ENCODE measurements at places on chromosomes 3 and 15. TPM values are rescaled to one million over a fixed set of nuclear protein-coding genes. Genes with fewer than 3 reads are reported as not detected.

GRCh38 chr3:78900426-78900825 lies 867.4 kb downstream of the ROBO1 start:
- no peaks in the 10 kb centered on the region for H3K27me3 ChIP-seq
- H3K36me3 ChIP-seq = no peaks in the 10 kb centered on the region
- no peak overlapping the region for H3K27ac ChIP-seq

DNA sequence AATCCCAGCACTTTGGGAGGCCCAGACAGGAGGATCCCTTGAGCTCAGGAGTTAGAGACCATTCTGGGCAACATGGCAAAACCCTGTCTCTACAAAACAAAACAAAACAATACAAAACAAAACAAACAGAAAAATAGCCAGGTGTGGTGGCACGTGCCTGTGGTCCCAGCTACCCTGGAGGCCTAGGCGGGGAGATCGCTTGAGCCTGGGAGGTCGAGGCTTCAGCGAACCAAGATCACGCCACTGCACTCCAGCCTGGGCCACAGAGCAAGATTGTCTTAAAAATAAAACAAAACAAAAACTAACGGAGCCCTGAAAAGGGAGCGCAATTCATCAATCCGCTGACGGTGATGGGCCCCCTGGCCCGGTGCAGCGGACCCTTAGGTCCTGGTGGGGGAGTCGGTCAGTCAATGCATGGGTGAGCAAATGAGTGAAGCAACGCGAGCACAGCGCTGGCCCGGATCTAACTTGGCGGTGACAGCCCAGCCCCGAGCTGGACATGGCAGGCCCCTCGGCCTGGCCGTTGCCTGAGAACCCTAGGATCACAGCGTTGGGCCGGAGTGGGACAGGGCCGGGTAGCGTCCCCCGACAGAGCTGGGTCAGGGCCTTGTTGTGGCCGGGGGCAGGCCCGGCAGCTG lies 52.4 kb upstream of the BLM start:
- no peak overlapping the region for H3K27ac ChIP-seq
- H3K36me3 ChIP-seq = no peaks in the 10 kb centered on the region
- no peak for DNase-seq
- no peak overlapping the region for H3K4me3 ChIP-seq

GRCh38 chr3:127735767-127736693 lies 63.3 kb downstream of the ABTB1 start:
- DNase-seq = no peak
- H3K36me3 ChIP-seq = no peaks in the 10 kb centered on the region
- H3K4me1 ChIP-seq = peaks cover 4% of the 10 kb centered on the region
- no peaks in the 10 kb centered on the region for H3K27me3 ChIP-seq
- no peak overlapping the region for H3K27ac ChIP-seq

DNA sequence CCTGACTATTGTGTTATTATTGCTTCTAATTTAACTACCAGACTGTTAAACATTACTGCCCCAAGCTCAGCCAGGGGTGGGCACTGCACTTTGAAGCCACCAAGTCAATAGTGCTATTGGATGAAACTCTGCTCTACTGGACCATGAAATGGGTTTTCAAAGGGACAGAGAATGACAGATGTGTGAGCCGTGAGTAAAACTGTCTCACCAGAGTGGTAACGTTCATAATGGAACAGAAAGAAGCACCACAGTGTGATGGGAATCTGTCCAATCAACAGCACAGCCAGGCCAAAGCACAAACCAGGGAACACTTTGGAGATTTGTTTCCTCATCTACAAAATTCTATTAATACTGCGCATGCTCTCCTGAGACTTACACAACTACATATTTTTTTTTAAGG lies 171.8 kb upstream of the LPP start:
- no peaks in the 10 kb centered on the region for H3K36me3 ChIP-seq
- no peaks in the 10 kb centered on the region for H3K4me1 ChIP-seq
- DNase-seq = no peak
- no peaks in the 10 kb centered on the region for H3K27me3 ChIP-seq

GRCh38 chr3:158671821-158672214 lies 630 bp downstream of the LXN start:
- H3K27ac ChIP-seq = 0 out of 2 replicates have a peak overlapping the region, but pooled peaks have one; percentile 64
- no peaks in the 10 kb centered on the region for H3K4me1 ChIP-seq
- H3K36me3 ChIP-seq = no peaks in the 10 kb centered on the region
- peak overlapping the region; percentile 79 for H3K4me3 ChIP-seq
- no peaks in the 10 kb centered on the region for H3K27me3 ChIP-seq

DNA sequence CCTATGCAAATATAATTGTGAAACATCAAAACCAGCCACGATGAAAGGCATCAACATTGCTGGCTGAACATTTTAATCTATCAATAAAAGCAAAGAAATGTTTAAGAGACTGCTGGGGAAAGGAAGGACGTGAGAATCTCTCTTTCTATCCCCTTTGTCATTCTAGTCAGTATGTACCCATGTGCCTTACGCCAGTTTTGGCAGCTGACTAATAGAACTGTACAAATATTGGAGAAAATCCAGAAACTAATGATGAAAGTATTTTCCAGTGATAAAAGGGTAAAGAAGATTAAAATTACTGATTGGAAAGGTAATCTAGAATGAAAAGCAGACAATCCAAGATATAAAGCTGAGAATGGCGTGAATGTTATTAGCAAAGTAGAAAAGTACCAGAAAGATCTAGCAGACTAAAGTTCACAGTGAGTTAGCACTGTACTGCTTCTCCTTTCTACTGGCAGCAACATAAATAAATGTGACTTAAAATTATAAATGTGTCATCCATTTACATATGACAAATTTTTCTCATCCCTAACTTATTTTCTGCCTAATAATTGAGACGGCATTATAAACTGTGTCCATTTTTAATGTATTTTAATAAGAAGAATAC lies 401.9 kb upstream of the CNTN4 start:
- no peak overlapping the region for H3K27ac ChIP-seq
- no peaks in the 10 kb centered on the region for H3K4me1 ChIP-seq

DNA sequence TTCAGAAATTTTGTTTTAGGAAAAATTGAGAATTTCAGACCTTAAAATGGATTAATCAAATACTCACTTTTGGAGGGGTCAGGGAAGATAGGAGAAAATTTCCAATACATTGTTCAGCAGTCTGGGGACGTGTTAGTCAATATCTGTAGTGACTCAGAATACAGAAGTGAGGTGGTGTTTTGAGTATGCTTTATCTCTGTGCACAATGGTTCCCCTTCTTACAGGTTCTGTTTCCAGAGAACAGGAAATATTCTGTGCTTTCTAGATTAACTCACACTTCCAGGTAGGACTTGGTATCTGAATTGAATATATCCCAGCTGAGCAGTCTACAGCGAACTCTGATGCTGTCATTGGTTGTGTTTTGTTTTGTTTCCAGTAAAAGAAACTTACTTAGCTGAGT lies 30.7 kb upstream of the CCDC54 start:
- no peak for DNase-seq
- H3K27ac ChIP-seq = no peak overlapping the region
- H3K4me1 ChIP-seq = no peaks in the 10 kb centered on the region
- H3K4me3 ChIP-seq = no peak overlapping the region
- H3K36me3 ChIP-seq = no peaks in the 10 kb centered on the region

GRCh38 chr3:184756151-184757021 lies 44.5 kb upstream of the MAGEF1 start:
- no peaks in the 10 kb centered on the region for H3K27me3 ChIP-seq
- DNase-seq = no peak
- no peak overlapping the region for H3K4me3 ChIP-seq
- peaks cover 26% of the 10 kb centered on the region for H3K4me1 ChIP-seq

DNA sequence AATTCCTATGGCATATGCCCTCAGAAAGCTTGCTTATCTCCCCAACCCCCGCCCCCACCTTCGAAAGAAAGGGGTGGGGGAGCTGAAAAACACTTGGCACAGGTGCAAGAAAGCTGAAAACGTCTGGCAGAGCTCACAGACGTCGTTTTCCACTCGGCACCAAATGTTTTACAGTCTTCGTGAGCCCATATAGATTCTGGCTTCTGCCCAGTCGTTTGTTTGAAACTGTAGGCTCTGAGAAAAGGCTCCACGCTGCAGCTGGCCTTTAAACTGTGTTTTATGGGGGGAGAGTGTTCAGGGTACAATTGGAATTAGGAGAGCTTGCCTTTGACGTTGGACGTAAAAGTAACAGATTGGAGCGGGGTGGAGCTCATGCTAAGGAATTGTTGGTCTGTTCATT lies 130.3 kb downstream of the MDFIC2 start:
- H3K4me1 ChIP-seq = peaks cover 3% of the 10 kb centered on the region
- H3K36me3 ChIP-seq = no peaks in the 10 kb centered on the region
- no peaks in the 10 kb centered on the region for H3K27me3 ChIP-seq
- H3K4me3 ChIP-seq = no peak overlapping the region

DNA sequence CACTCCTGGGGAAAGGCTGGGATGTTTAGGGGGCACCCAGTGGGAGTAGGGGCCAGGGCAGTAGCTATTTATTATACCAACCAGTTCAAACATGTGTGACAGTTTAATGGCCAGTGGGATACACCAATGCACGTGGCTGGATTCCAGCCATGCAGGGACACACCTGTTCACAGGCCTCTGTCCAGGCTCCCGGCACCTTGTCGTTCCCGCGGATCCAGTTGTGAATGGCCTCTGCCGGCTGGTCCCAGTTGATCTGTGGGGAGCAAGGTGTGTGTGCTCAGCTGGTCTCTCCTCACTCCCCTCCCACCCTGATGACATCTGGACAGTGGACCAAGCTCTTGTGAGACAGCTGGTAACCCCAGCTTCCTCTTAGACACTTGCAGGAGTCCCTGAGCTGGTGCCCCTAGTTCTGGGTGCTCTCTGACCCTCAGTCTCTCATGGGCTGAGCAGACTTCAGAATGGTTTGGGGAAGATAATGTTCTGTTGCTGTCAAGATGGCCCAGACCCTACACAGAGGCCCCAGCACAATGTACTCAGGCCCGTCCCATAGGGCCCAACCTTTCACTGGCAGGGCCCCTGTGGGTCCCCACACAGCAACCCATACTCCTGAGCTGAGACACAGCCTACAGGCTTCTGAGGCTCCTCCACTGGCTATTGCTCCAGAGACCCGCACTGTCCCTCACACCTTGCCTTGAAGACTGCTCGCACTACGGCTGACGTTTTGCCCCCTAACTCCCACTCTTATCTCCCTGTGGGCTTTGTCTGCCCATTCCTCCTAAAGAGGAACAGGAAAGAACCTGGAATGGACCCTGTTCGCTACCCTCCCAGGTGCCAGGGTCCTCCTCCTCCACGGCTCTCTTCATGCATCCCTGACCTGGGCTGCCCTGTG lies 25.8 kb downstream of the ALDH1L1 start:
- no peak overlapping the region for H3K27ac ChIP-seq
- no peaks in the 10 kb centered on the region for H3K4me1 ChIP-seq
- peak; percentile 33 for DNase-seq
- no peak overlapping the region for H3K4me3 ChIP-seq
- no peaks in the 10 kb centered on the region for H3K27me3 ChIP-seq

- no peak within 1 kb of the TSS for H3K4me3 ChIP-seq
- H3K4me1 ChIP-seq = no peaks in the 10 kb centered on the region
- no peaks in the 10 kb centered on the region for H3K27me3 ChIP-seq
- no peak for DNase-seq
- H3K36me3 ChIP-seq = no peaks in the 10 kb centered on the region
Measured at GRCh38 chr3:58666683-58667082, at the start of gene FAM3D. TSS of gene FAM3D (minus strand) at chr3:58666774. CDS start at chr3:58655563, 11,211 bp downstream.

GRCh38 chr3:57582474-57583168 lies 14.5 kb downstream of the ARF4 start:
- DNase-seq = peak; percentile 25
- H3K4me3 ChIP-seq = no peak overlapping the region
- peaks cover 39% of the 10 kb centered on the region for H3K36me3 ChIP-seq
- no peak overlapping the region for H3K27ac ChIP-seq
- no peaks in the 10 kb centered on the region for H3K27me3 ChIP-seq

The TRIM71 gene
- total RNA-seq = 296 TPM

The TMC3 gene
- not detected for total RNA-seq

The LNP1 gene
- 8.7 TPM for total RNA-seq

The GOLGA6L10 gene
- 4.0 TPM for total RNA-seq

The TEX55 gene
- total RNA-seq = not detected

The FBXW12 gene
- not detected for total RNA-seq

The PGBD4 gene
- total RNA-seq = 0.76 TPM

The SERPINI1 gene
- 9.9 TPM for total RNA-seq
